Panc1 (cell line): ENCODE measurements at places on chromosomes 12 and 14.

DNA sequence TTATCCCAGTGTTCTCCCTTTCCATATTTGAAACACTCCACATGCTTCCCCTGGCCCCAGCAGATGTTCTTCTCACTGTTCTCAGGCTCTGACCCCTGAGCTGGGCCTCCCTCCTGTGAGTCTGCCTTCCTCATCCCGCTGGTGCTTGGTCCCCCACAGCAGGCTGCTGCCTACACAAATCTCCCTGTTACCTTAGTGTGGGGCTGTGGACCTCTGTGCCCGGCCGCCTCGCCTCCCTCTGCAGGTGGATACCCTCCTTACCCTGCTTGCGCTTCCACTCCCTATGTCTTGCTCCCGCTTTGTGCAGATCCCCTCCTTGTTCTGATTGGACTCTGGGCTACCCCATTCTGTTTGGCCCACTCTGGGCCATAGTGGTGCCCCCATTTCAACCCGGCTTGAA is 6.9 kb downstream of the DERA start:
- H3K27me3 ChIP-seq, result no peaks in the 10 kb centered on the region

- H3K4me1 ChIP-seq, result no peaks in the 10 kb centered on the region
- H3K36me3 ChIP-seq, result no peaks in the 10 kb centered on the region
- no peaks in the 10 kb centered on the region; the same call in 1 of the 2 replicates for H3K27me3 ChIP-seq
- no peak overlapping the region for H3K4me3 ChIP-seq
- no peak for DNase-seq
Measured at GRCh38 chr12:118908811-118909210, 72.5 kb upstream of the SRRM4 start.

- no peaks in the 10 kb centered on the region for H3K27me3 ChIP-seq
- H3K36me3 ChIP-seq, result no peaks in the 10 kb centered on the region
- no peak overlapping the region for H3K4me3 ChIP-seq
- DNase-seq, result no peak
- H3K27ac ChIP-seq, result no peak overlapping the region
Measured at GRCh38 chr14:21991130-21991529, 317.5 kb upstream of the OR4E1 start.

- H3K36me3 ChIP-seq, result no peaks in the 10 kb centered on the region; the same call in 1 of the 2 replicates
- no peak for DNase-seq
- no peaks in the 10 kb centered on the region for H3K4me1 ChIP-seq
- H3K27me3 ChIP-seq, result no peaks in the 10 kb centered on the region
- H3K27ac ChIP-seq, result no peak overlapping the region
Measured at GRCh38 chr14:75793806-75794205, 132.8 kb downstream of the TTLL5 start.

DNA sequence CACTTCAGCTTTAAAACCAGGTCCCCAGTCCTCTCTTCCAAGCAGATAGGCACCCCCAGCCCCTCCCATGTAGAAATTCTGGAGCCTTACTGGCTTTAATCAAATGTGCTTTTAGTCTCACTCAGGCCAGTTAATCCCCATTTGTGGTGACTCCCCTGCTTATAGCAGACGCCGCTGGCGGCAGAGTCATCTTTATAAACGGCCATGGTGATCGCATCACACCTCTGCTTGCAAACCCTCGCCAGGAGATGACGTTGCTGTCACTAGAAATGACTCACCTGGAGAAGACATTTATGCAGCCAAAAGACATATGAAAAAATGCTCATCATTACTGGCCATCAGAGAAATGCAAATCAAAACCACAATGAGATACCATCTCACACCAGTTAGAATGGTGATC is 369.3 kb downstream of the VRK1 start:
- no peaks in the 10 kb centered on the region for H3K36me3 ChIP-seq
- no peak for DNase-seq
- H3K4me3 ChIP-seq, result no peak overlapping the region
- H3K27ac ChIP-seq, result no peak overlapping the region
